T-helper 2 cell treated with Interferon-gamma antibody and Interleukin-4, amounts not matched to agents 5 μg/mL and 100 μg/mL, for 36 hours (primary cell): ENCODE measurements at places on chromosomes 3 and 15.

DNA sequence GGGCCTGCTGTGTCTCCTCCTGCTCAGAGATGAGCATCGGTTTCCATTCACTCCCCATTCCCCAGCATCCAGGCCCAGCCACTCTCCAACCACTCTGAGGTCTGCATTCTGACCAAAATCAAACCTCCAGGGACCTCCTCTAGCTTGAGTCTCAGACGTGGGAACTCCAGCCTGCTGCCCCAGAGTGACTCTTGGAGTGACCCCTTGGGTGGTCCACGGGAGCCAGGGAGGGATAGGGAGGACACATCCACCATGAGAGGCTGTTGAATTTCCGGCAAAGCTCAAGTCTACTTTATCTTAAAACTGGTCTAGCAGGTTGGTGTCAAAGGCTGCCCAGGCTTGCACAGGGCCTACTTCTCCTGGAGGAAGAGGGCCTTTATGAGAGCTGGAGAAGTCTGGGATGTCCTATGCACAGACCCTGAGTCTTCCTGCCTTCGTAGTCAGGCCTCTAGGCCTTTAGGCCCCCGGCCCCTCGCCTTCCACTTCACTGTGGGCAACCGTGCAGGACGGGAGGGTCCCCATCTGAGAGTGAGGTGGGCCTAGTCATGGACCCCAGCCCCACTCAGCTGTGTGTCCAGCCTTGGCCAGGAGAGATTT is 8.9 kb downstream of the CISH start:
- DNase-seq: no peak

GRCh38 chr3:157059181-157059580 is 100.8 kb downstream of the CCNL1 start:
- DNase-seq: no peak

DNA sequence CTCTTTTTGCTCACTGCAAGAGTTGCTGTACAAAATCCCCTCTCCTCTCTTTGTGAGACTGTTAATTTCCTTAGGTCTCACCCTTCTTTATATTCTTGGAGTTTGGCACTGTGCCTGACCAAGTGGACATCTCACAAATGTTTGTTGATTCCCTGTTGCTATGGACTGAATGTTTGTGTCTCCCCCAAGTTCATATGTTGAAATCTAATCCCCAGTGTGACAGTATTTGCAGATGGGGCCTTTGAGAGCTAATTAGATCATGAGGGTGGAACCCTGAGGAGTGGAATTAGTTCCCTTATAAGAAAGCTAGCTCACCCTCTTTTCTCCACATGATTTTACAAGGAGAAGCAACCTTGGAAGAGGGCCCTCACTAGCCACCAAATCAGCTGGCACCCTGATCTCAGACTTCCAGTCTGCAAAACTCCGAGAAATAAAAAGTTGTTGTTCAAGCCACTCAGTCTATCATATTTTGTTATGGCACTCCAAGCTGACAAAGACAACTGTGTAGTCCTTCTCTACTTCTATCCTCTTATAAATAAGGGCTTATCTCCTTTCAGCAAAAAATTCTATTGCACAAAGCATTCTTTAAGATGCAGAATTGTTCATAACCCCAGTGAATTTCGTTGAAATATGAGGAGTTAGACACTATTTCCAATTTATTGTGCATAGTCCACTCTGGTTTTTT is 65.5 kb upstream of the NPHP3 start:
- DNase-seq: no peak

- DNase-seq: no peak
These were observed 668 bp downstream of the MFGE8 start for GRCh38 chr15:88912500-88912921.

- DNase-seq: no peak
These were observed 32.5 kb upstream of the ZNF445 start for GRCh38 chr3:44510000-44510368.

- DNase-seq: no peak
These were observed 301.7 kb downstream of the GBE1 start for GRCh38 chr3:81459733-81460132.

DNA sequence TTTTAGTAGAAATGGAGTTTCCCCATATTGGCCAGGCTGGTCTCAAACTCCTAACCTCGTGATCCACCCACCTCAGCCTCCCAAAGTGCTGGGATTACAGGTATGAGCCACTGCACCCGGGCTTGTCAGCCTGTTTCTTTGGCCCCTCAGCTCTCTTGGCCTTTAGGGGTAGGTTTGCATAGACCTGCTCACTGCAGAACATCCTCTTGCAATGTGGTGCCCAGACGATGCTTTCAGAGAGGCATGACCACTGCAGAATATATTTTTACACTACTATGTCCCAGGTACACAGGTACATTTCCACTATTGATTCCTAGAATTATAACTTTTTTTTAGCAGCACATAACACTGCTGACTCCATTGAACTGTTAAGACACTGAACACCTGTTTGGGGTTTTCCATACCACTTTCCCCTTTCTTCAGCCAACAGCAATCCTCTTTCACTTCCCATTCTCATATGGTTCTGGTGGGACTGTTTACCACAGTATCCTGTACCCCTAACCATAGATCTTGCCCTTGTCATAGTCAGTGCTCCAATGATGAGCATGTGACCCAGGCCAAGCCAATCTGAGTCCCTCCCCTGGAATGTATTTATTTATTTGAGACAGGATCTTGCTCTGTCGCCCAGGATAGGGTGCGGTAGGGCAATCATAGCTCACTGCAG is 21.1 kb downstream of the CCDC32 start:
- no peak for DNase-seq

DNA sequence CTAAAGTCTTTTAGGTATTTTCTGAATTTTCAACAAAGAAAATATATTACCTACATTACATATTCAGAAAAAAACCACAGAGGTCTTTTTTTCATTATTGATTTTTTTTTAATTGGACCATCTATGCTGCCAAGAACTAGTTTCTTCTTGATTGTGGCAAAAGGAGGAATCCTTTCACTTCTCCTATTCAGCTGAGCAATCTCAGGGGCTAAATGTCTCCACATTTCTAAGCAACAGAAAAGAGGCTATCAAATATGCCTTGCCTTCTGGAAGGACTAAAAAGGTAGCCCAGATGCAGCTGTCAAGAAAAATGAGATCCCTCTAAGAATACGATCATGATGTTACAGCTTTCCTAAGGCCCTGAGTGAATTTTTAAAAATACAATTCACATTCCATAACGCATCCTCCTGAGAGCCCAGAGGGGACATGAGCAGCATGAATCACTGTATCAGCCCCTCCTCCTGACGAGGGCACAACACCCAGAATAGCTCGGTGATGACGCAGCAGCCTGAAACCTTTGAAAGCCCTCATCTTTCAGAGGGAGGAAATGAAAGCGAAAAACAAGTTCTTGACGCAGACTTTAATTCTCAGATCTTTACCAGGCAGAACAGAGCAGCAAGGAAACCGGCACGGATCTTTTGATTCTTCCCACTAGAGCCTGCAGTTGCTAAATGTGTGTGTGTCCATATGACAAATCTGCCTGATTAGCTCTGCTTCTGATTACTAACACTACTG is 24.6 kb downstream of the RUBCN start:
- DNase-seq: peak; percentile 88

- DNase-seq: no peak
These were observed 875.1 kb downstream of the NSUN3 start for GRCh38 chr3:94937980-94938379.

- no peak for DNase-seq
These were observed 392.1 kb downstream of the TUSC7 start for GRCh38 chr3:117101697-117102096.

- DNase-seq: no peak
These were observed 29.7 kb downstream of the PLXND1 start for GRCh38 chr3:129576514-129577352.

GRCh38 chr3:43171748-43172147 is 65.9 kb upstream of the POMGNT2 start:
- DNase-seq: no peak

- DNase-seq: no peak
These were observed 753.4 kb upstream of the CFAP20DC start for GRCh38 chr3:59803268-59803667.

GRCh38 chr3:71893122-71893521 is 108.2 kb upstream of the PROK2 start:
- no peak for DNase-seq

GRCh38 chr3:171165499-171165921 is 139.0 kb upstream of the SLC2A2 start:
- DNase-seq: no peak

DNA sequence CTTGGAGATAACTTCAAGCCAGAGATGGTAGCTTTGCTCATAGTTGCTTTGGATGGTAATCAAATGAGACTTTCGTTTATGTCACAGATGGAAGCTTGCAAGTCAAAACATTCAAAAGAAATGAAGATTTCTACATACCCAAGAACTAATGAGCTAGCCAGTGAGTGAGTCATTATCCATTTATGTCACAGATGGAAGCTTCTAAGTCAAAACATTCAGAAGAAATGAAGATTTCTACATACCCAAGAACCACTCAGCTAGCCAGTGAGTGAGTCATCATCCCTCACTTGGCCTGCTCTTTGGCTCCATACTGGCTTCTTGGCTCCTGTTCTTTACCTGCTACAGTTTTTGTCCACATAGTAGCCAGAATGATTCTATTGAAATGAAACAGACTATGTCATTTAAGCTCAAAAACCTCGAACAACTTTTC is 559.8 kb upstream of the CBLB start:
- peak; percentile 64 for DNase-seq

DNA sequence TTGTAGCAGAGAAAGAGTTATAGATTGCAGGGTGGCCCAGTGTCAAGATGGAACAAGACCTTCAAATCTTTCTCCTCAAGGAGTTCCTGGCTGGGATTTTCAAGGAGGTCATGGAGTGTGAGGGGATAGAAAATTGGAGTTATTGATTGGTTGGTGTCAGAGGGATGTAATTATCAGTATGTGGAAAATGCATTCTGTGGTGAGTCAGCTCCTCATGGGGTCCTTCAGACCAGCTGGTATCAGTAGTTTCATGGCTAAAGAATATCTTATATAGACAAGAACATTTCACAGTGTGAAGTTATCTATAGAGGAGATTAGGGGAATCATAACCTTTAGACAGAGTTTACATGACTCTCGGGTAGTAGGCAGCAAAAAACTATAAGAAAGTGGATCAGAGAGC is 1114.0 kb upstream of the GBE1 start:
- no peak for DNase-seq

DNA sequence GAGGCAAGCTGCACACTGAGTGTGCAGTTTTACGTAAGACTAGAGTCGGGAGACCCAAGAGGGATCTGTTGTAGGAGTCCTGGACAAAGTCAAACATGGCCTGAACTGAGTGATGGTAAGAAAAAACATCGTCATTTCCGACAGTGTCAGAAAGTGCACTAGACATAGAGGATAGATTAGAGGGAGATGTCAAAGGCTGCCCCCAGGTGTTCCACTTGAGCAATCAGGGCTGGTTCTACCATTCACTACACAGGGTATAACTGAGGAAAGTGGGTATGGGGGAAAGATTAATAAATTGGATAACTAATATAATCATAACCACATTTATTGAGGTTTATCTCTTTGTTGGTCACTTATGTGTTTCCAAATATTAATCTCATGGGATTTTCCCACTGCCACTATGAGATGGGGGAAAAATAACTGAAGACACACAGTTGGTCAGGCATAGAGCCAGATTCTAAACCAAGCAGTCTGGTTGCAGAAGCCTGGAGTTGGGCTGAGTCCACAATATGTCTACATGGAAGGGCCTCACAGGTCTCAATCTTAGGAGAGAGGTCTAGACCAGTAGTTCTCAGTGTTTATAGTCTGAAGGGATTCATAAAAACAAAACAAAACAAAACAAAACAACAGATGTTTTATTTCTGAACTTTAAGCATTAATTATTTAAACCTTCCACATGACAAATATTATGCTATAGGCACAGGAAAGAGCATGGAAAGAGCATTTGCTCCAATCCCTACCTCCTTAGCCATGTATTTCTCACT is 766.5 kb downstream of the NTRK3 start:
- no peak for DNase-seq

- no peak for DNase-seq
These were observed 920.9 kb downstream of the TUSC7 start for GRCh38 chr3:117630469-117630868.

DNA sequence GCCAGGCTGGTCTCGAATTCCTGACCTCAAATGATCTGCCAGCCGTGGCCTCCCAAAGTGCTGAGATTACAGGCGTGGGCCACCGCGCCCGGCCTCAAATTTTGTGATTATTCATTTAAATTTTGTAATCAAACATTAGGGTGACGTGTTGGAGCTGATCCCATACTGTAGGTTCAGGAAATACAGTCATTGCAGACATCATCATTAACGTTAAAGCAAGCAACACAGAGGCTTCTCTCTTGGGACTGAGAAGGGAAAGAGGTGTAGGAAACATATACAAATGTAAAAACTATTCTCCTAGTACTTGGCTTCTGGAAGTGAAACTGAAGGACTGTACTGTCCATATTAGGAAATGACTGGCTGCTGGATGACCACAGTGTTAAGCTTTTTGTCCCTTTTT is 11.1 kb upstream of the ARID3B start:
- no peak for DNase-seq

- no peak for DNase-seq
These were observed 28.6 kb upstream of the SPATA12 start for GRCh38 chr3:57031631-57032541.

- no peak for DNase-seq
These were observed 766.8 kb downstream of the TBL1XR1 start for GRCh38 chr3:176430244-176431037.
